ENCODE measurements at places on chromosomes 2 and 18.

DNA sequence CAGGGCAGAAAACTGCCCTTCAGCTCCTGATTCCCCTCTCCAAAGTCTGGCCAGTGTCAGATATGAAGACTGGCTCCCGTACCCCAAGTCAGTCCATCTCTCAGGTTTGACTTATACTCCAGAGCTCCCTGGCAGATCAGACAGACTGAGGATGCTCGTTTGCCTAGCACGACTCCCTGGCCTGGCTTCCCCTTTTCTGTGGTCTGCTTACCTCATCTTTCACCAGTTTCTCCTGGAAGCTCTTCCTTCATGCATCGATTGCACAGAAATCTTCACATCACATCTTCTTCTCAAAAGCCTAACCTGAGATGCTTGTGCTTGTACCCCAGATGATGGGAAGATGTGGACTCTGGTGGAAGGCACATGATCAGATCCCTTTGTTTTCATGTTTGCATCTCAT is 387.9 kb upstream of the POU3F3 start:
- peak; percentile 73 for DNase-seq

DNA sequence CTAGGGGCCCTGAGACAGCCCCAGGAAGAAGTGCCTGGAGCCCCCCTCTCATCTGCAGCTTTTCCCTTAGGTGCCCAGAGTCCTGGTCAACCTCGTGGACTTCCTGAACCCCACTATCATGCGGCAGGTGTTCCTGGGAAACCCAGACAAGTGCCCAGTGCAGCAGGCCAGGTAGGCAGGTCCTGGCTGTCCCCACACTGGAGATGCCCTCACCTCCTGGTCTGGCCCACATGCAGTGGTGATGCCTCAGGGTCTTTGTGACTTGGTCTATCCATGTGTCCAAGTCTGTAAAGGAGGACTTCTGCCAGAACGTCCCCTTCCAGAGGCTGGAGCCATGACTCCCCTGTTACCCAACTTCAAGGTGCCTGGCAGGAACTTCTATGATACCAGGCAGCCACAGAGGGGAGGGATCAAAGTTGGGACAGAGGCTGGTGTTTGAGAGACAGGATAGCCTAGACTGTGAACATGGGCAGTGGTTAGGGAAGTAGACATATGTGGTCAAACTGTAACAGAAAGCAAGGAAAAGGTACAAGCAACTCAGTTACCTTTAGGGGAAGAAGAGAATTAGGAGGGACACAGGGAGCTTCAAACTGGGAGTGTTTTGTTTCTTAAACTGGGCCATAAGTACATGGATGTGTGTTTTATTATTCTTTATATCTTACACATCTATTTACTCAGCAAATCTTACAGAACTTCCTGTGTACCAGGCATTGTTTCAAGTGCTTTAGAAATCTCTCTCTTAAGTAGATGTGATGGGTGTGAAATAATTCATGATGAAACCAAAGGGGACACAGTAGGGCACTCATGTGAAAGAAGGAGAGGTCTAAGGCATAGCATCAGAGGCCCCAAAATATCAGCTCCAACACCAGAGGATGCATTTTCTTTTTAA is 107.1 kb downstream of the PLB1 start:
- DNase-seq: peak; percentile 62

GRCh38 chr18:22009242-22009641 is 160.1 kb upstream of the GATA6 start:
- DNase-seq: no peak

GRCh38 chr2:67604360-67604759 is 207.2 kb downstream of the ETAA1 start:
- DNase-seq: no peak

- no peak for DNase-seq
These were observed 39.4 kb downstream of the COBLL1 start for GRCh38 chr2:164802095-164802707.

GRCh38 chr2:240624950-240625621 is at the start of gene GPR35:
GPR35 (plus strand) TSS chr2:240625480; CDS start chr2:240629953, 4,473 bp downstream.
- DNase-seq: peak; percentile 86

- peak; percentile 63 for DNase-seq
These were observed 105.2 kb upstream of the ID2 start for GRCh38 chr2:8576525-8577167.

DNA sequence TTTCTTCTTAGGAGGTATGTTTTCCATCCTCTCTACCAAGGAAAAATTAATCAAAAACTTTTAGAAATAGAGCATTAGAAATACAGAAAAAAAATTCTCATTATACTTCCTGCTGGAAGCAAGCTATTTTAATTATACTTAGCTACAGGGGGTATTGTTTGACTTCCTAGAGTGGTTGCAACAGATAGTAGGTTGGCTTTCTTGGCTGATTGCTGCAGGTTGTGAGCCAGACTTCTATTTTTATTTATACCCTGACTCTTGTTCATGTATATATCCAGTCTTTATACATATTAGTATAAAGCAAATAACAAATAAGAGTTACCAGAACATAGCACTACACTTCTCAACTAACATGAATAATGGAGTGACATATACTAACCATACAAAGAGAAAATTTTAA is 460.8 kb upstream of the REG3G start:
- no peak for DNase-seq

DNA sequence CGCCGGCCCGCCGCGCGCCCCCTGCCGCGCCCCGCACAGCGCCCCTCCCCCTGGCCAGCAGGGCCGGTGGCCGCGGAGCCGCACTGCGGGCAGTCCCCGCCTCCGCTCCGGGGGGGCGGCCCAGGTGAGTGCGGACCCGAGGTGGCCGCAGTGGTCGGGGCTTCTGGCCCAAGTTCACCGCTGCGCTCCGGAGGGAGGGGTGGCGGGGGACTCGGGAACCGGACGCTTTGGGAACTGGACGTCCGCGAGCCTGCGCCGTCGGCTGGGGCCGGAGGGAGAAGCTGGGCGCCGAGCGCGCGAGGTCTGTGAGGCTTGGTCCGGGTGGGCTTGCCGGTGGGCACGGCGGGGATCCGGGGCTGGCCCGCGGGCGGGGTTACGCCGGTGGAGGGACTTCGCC is 591 bp upstream of the LDLRAD4 start:
- no peak for DNase-seq

DNA sequence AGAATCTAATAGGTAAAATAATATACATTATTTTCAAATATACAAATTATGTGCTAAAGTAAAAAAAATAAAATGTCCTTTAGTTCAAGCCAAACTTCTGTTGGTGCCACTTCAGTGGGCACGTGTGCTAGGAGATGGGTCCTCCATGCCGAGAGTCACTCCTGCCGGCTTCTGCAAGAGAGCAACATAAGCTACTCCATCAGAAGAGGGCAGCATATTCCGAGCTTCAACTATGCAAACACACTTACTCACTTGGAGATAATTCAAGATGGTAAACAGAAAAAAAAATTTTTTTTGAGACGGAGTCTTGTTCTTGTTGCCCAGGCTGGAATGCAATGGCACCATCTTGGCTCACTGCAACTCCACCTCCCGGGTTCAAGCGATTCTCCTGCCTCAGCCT is 24.4 kb downstream of the CNOT11 start:
- no peak for DNase-seq

GRCh38 chr2:460861-461260 is 173.0 kb upstream of the ALKAL2 start:
- peak; percentile 58 for DNase-seq

- peak; percentile 67 for DNase-seq
These were observed 939 bp downstream of the DOCK10 start for GRCh38 chr2:225041207-225041850.

GRCh38 chr2:218389333-218390150 is 7.5 kb downstream of the SLC11A1 start:
- DNase-seq: no peak

GRCh38 chr18:57627488-57627887 is 5.9 kb upstream of the NARS1 start:
- no peak for DNase-seq

- DNase-seq: no peak
These were observed 277.7 kb upstream of the PXDN start for GRCh38 chr2:2021995-2022394.

DNA sequence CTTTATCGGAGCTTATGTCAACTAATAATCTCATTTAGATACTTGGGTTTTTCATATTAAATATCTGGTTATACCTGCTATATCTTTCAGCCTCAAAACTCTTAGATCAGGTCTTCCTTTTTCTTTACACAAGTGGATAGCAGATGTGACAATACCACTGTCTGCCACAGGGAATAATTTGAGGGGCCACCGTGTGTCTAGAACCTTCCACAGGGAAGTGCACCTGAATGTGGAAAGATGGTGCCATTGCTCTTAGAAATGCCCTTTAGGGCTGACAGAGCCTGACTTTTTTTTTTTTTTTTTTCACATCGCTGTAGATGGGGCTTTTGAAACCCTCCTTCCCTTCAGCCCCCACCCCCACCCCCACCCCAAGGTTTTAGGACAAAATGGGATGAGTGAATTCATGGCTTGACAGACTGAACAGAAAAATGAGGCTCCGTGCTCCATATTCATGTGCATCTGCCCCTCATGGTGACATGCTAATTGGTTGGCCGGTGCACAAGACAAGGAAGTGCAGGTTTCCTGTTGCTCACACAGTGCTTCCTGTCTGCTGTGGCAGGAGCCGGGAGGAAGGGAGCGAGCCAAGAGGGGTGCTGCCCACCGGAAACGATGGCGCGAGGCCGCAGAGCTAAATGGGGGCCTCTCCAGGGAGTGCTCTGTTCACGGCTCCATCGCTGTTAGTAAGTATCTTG is 246.0 kb downstream of the LDLRAD4 start:
- DNase-seq: peak; percentile 93

- no peak for DNase-seq
These were observed 41.7 kb upstream of the RND3 start for GRCh38 chr2:150528861-150529801.

Measured in KBM-7 (cell line).